ENCODE measurements at places on chromosomes 5 and 9. TPM values are rescaled to one million over a fixed set of nuclear protein-coding genes. Genes with fewer than 3 reads are reported as not detected.

PCDHGA3 gene
- 7.6 TPM for total RNA-seq

GRCh38 chr5:72505539-72506157 is 1.6 kb downstream of the ZNF366 start:
- H3K4me1 ChIP-seq: peaks cover 2% of the 10 kb centered on the region
- H3K36me3 ChIP-seq: no peaks in the 10 kb centered on the region
- H3K27ac ChIP-seq: no peak overlapping the region

DNA sequence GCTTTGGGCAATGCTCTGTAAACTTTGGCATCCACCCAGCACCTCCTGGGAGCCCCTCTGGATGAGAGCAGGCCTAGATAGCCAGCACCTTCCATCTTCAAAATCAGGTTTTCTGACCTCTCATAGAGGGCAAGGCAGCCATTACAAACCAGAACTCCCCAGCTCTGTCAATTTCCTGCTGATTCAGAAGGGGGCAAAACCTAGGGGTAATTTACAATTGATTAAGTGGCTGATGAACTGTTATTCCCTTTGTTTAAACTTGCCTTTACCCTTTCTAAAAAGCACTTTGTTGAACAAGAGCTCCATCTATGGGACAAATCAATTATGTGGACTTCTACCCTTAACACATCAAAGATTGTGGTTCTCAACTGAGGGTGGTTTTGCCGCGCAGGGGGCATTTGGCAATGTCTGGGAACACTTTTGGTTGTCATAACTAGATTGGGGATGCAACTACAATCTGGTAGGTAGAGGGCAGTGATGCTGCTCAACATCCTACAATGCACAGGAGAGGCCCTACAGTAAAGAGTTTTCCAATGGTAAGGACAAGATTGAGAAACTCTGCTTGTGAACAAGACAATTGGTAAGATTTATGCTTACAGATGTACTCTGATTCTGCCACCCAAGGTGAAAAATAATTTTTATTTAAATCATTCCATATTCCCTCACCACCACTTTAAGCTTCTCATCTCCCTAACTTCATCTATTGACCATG is 184.1 kb downstream of the MARCHF11 start:
- H3K27me3 ChIP-seq: no peaks in the 10 kb centered on the region
- DNase-seq: no peak
- no peak overlapping the region for H3K27ac ChIP-seq
- H3K36me3 ChIP-seq: no peaks in the 10 kb centered on the region

DNA sequence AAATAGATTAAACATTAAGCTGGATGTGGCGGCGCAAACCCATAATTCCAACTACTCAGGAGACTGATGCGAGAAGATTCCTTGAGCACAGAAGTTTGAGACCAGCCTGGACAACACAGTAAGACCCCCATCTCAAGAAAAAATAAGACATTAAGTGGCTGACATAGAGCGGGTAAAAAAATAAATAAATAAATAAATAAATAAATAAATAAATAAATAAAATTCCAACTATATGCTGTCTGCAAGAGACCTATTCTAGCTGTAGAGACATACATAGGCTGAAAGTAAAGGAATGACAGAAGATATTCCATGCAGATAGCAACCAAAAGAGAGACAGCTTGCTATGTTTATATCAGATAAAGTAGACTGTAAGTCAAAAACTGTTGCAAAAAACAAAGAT is 17.4 kb upstream of the SH3TC2 start:
- no peak overlapping the region for H3K27ac ChIP-seq
- no peak overlapping the region for H3K4me3 ChIP-seq
- H3K27me3 ChIP-seq: no peaks in the 10 kb centered on the region
- no peak for DNase-seq
- no peaks in the 10 kb centered on the region for H3K4me1 ChIP-seq

CAPSL gene
- total RNA-seq: 1.1 TPM

DNA sequence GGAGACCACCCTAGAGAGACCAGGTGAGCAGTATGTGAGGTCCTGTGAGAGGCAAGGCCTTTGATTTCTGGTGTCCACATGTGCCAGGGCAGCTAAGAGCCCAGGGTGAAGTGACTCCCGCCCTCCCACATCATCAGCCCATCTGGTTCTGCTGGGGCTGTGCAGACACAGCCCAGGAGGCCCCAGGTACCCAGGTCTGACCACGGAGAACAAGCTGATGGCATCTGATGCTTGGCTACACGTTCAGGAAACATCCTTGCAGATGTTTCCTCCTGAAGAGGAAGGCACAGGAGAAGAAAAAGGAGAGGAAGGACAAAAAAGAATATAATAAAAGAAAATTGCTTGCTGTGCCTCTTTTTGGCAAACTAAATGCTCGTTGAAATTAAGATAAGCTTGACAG is 225.8 kb downstream of the PAX5 start:
- H3K27ac ChIP-seq: no peak overlapping the region
- no peak for DNase-seq
- no peak overlapping the region for H3K4me3 ChIP-seq
- H3K4me1 ChIP-seq: no peaks in the 10 kb centered on the region
- H3K36me3 ChIP-seq: no peaks in the 10 kb centered on the region

DNA sequence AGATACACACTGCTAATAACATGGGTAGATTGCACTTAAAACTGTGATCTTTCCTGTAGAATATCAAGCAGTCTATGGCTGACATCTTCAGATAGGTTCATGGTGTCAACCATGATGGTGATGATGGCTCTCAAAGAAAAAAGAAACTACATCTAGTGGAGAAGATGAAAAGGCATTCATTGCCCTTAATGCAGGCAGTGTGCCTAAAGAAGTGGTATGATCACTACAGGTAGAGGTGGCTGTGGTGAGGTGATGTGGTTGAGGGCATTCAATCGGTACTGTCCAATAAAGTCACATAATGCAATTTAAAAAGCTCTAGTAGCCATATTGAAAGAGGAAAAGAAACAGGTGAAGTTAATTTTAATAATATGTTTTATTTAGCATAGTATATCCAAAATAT is 3.1 kb upstream of the IFNB1 start:
- no peaks in the 10 kb centered on the region for H3K27me3 ChIP-seq
- no peak overlapping the region for H3K4me3 ChIP-seq
- H3K27ac ChIP-seq: no peak overlapping the region
- no peaks in the 10 kb centered on the region for H3K4me1 ChIP-seq

ZNF618 gene
- total RNA-seq: 8.2 TPM

CRHBP gene
- 2.4 TPM for total RNA-seq

DNA sequence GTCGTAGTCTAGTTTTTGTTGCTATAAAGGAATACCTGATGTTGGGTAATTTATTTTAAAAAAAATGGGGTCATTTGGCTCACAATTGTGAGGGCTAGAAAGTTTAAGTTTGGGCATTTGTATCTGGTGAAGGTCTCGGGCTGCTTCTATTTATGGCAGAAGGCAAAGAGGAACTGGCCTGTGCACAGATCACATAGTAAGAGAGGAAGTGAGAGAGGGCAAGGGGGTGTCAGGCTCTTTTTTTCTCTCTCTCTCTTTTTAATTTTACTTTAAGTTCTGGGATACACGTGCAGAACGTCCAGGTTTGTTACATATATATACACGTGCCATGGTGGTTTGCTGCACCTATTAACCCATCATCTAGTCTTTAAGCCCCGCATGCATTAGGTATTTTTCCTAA is 453.3 kb downstream of the DIRAS2 start:
- H3K36me3 ChIP-seq: no peaks in the 10 kb centered on the region
- H3K4me3 ChIP-seq: no peak overlapping the region
- no peak for DNase-seq
- H3K27me3 ChIP-seq: no peaks in the 10 kb centered on the region

- no peak overlapping the region for H3K4me3 ChIP-seq
- no peak for DNase-seq
- no peak overlapping the region for H3K27ac ChIP-seq
- H3K36me3 ChIP-seq: no peaks in the 10 kb centered on the region
Measured at GRCh38 chr9:90580576-90580975, 62.0 kb downstream of the DIRAS2 start.

GRCh38 chr9:124899845-124900244 is 37.9 kb downstream of the ARPC5L start:
- H3K27me3 ChIP-seq: no peaks in the 10 kb centered on the region
- H3K4me3 ChIP-seq: no peak overlapping the region
- no peak overlapping the region for H3K27ac ChIP-seq
- H3K36me3 ChIP-seq: no peaks in the 10 kb centered on the region
- H3K4me1 ChIP-seq: no peaks in the 10 kb centered on the region

SLC27A6 gene
- 22.2 TPM for total RNA-seq

GRCh38 chr5:117393125-117393524 is 818.5 kb upstream of the SEMA6A start:
- no peaks in the 10 kb centered on the region for H3K4me1 ChIP-seq
- H3K27ac ChIP-seq: no peak overlapping the region
- DNase-seq: no peak
- H3K4me3 ChIP-seq: no peak overlapping the region

- DNase-seq: no peak
- no peak overlapping the region for H3K27ac ChIP-seq
- no peak overlapping the region for H3K4me3 ChIP-seq
- no peaks in the 10 kb centered on the region for H3K27me3 ChIP-seq
Measured at GRCh38 chr9:91927922-91928510, 22.0 kb downstream of the ROR2 start.

Measured in ovary (tissue), 10 donors.